ENCODE measurements at places on chromosomes 12 and 14.

DNA sequence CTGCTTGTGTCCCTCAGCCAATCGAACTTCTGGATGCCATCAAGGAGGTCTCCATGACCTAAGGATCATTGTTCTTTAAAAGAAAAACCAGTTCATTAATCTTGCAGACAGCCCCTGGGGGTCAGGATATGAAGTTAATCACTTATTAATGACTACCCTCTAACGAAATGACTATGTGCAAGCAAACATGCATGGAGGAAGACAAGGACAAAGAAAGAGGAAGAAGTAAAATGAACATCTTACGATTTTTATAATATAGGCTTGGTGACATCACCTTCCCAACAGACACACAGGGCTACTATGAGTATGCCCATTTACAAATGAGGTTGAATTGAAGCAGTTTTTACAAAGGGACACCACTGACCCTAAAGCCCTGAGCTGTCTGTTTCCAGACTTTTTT lies 111.1 kb upstream of the AMIGO2 start:
- no peak for DNase-seq

DNA sequence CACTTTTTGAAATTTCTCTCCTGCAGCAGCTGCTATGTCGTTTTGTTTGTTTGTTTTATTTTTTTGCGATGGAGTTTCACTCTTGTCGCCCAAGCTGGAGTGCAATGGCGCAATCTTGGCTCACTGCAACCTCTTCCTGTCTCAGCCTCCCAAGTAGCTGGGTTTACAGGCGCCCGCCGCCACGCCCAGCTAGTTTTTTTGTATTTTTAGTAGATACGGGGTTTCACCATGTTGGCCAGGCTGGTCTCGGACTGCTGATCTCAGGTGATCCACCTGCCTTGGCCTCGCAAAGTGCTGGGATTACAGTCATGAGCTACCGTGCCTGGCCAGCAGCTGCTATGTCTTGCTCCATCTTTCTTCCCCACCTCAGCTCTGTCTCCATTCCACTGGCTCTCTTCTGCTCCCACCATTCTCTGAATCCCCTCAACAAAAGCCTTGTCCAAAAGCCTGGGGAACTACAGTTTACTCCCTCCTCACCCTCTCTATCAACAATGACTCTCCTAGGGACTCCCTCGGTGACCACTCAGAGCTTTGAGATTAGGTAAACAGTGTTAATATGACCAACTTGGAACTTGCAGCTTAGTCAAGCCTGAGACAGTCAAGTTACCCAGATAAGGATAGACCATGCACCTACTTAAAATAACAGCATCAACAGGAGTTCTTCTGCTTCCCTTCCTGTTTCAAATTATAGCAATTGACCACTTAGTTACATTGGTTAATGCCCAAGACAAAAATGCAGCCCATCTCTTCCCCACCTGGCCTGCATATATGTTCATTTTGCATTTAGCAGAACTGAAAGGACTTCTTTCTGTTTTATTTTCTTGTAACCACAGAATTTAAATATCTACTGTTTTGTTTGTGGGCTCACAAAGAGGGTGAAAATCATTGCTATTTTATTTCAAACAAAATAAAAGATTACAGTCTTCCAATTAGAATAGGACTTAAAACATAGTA lies 189.0 kb upstream of the AMIGO2 start:
- no peak for DNase-seq

DNA sequence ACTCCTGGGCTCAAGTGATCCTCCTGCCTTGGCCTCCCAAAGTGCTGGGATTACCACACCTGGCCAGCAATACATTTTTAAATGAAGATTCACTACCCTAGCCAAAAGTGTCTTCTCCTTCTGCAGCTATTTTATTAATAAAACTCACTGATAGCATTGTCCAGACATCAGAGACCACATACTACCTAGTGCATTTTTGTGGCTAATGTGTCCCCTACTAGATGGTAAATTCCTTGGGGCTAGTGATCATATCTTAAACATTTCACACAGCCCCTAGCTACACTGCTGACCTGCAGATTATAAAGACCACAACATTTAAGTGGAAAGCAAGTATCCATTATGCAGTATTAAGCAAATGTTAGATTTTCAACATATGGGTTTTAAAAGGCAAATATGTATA lies 17.0 kb downstream of the DTD2 start:
- no peak for DNase-seq

DNA sequence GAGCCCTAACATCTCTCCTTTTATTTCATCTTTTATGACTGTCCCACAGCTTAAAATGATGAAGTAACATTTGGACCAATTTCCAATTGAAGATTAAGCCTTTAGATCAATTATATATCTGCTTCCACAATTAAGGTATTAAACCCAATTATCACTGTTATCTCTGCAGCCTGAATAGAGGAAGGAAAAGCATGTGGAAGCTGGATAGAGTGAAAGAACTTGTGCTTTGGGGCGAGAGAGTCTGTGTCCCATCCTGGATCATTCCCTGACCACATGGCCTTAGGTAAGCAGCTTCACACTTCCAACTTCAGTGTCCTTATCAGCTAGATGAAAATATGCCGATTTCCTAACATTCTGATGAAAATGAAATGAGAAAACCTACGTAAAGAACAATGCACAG lies 61.4 kb upstream of the TSPAN8 start:
- DNase-seq: no peak

- DNase-seq: no peak
Observed at GRCh38 chr14:71891185-71891584, 41.0 kb upstream of the RGS6 start.

DNA sequence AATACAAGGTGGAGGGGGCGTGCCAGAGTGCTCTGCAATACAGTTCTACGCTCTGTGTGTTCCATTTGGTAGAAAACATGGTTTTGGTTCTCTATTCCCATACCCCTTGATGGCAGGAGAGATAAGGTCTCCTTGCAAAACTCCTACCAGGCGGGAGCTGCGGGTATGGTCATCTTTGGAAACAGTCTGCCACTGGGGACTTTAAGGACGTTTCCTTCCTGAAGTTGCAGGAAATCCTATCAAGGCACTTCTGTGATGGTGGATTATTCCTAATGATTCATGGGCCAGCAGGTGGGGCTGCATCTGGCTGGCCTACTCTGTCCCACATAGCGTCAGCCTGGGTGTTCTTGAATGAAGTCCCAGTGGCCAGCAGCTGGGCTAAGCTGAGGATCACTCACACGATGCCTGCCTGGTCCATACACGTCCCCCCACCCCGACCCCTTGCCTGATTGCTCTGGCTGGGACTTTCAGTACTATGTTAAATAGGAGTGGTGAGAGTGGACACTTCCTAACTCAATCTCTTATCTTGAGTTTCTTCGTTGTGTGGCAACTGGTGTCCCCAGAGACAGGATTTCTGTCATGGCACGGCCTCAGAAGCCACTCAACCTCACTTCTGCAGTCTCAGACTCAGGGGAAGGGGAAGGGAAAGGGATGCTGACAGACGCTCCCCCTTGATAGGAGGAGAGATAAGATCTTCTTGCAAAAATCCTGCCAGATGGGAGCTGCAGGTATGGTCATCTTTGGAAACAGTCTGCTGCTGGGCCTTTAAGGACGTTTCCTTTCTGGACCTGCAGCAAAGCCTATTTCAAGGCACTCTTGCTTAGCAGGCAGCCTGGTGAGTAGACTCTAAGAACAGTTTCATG lies 61.0 kb upstream of the FKBP4 start:
- DNase-seq: no peak

DNA sequence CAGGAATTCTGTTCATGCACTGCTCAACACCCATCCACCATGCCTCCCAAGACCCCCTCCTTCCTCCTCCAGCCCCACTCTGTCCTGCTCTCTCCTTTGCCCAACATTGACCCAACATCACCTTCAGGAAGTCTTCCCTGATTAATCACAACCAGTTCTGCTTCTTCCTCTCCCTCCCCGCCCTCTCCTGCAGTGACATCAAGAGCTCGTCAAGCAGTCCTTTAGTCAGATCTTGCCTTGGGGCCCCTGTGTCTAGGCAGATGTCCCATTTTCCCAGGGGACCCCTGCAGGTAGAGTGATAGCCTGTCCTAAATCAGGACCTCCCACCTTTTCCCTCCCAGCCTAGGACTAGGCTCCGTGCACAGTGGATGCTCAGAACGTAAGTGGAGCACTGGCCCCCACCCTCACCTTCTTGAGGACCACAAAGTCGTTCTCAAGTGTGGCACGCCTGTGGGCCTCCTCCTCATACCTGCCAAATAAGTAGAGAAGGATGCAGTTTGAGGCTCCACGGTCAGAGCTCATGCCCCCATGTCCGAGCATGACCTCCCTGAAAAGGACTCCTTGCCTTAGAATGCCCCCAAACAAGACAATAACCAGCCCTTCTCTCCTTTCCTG lies 2.3 kb downstream of the KRT78 start:
- DNase-seq: no peak

GRCh38 chr14:77268989-77269600 lies 1.9 kb downstream of the NGB start:
- DNase-seq: no peak

GRCh38 chr12:79402606-79403005 lies 288.2 kb downstream of the PAWR start:
- DNase-seq: peak; percentile 45

- DNase-seq: peak; percentile 63
Observed at GRCh38 chr14:47438650-47439140, 236.7 kb downstream of the MDGA2 start.

GRCh38 chr12:67926063-67926462 lies 63.2 kb upstream of the IFNG-AS1 start:
- DNase-seq: no peak

- DNase-seq: no peak
Observed at GRCh38 chr14:74950795-74951442, 4.5 kb downstream of the PGF start.

DNA sequence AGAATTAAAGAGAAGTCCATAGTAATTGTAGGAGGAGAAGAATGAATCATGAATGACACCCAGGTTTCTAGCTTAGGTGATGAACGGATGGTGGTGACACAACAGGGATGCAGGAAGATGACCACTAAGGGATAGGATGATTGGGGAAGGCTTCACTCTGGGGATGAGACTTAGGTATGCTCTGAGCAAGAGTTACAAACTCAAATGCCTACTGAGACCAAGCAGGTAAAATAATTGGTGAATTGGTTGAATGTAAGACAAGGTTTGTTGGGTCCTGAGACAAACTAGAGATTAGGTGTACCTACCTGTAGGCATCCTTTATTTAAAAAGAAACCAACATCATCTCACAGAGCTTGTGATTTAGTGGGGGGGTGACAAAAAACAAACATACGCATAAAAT lies 116.3 kb downstream of the CFAP54 start:
- DNase-seq: no peak

DNA sequence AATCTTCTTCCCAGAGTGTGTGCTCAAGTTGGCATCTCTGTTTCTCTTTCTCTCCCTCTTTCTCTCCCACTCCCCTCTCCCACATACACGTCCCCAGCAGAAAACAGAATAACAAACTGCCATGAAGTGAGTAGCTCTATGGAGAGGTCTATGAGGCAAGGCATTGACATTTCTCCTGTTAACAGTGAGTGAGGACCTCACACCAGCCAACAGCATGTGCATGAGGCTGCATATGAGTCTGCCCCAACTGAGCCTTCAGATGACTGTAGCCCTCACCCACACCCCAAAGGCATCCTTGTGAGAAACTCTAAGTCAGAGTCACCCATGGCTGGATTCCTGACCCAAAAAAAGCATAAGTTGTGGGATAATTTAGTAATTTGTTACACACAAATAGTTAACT lies 50.4 kb downstream of the MAGOHB start:
- no peak for DNase-seq

- DNase-seq: peak; percentile 55
Observed at GRCh38 chr12:54479421-54479820, 6.0 kb upstream of the GTSF1 start.

DNA sequence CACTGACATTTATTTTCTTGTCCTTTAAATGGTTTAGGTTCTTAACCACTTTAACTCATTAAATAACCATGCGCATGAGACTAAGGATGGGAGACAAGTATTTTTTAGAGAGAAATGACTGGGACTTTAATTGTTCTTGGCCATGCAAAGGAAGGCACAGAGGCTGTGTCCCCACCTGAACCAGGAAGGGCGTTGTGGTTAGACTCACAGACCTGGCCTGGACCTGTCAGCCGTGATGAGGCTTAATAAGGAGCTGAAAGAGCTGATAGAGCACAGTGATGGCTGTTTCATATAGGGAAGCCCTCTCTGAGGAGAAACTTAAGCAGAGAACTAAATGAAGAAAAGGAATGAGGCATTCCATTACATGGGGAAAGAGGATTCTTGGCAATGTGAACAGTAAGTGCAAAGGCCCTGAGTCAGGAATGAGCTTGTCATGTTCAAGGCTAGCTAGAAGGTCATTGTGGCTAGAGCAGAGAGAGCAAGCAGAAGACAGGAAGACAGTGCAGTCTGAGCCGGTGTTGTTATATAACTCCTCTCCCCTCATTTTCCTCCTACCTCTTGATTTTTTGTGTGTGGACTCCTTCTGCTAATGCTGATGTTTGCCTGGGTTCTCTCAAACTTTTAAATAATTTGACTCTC lies 74.4 kb upstream of the ANO4 start:
- DNase-seq: no peak

DNA sequence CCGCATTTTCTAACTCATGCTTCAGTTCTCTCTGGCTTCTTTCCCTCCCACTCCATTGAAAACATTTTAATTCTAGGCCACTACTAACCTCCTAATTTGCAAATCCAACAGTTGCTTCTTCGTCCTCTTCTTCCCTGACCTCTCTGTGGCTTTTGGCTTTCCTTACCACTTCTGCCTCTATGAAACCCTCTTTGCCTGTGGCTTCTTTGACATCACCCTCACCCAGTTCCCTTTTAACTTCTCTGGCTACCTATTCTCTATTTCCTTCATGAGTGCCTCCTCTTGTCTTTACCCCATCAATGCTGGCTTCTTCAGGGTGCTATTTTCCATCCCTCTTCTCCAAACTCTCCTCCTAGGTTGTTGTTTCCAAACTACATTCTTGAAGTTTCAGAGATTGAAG lies 4.4 kb upstream of the HCFC2 start:
- DNase-seq: no peak

DNA sequence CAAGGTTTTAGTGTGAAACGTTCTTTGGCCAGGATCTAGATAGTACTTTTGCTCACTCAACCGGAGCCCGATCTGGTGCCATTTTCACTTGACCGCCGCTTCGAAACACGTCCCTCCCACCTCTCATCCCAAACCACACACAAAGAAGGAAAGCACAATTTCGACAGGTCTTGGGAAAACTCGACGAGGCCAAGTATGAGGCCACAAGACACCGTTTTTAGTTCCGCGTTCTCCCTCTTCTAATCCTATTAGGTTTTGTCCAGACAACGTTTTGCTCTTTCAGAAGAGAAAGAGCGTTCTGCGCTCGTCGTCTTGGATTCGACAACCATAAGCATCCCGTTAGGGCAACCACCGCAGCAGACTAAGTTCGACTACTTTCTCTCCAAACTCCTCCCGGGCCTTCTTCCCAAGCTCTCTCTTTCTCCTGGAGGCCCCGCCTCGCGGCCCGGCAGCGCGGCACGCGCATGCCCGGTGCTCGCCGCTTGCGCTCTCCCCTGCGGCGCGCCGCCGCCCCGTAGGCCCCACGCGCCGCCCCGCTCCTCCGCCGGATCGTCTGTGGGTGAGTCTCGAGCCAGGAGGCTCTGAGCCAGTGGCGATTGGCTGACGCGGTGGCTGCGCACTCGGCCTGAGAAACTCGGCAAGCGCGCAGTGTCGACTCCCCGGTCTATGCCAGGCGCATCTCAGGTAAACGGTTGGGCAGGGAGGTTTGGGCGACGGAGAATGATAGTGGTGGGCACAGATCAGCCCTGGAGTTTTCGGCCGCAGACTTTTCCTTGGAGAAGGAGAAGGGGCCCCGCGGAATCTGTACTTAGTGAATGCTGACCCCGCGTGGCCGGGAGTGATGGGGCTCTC lies at the start of gene MIPOL1:
TSS of gene MIPOL1 (plus strand) at position 517 of the 852 bp plus-strand sequence. CDS start 49,952 bp downstream, outside the sequence.
- DNase-seq: peak; percentile 78

GRCh38 chr14:74945261-74945851 lies 10.0 kb downstream of the PGF start:
- DNase-seq: no peak

GRCh38 chr14:43803076-43803689 lies 703.9 kb downstream of the FSCB start:
- DNase-seq: no peak

Data from fibroblast of skin of left quadriceps (primary cell).